ENCODE measurements at places on chromosomes 12 and 14.

GRCh38 chr14:57609192-57610075 lies 115.8 kb upstream of the CCDC198 start:
- no peak for DNase-seq

DNA sequence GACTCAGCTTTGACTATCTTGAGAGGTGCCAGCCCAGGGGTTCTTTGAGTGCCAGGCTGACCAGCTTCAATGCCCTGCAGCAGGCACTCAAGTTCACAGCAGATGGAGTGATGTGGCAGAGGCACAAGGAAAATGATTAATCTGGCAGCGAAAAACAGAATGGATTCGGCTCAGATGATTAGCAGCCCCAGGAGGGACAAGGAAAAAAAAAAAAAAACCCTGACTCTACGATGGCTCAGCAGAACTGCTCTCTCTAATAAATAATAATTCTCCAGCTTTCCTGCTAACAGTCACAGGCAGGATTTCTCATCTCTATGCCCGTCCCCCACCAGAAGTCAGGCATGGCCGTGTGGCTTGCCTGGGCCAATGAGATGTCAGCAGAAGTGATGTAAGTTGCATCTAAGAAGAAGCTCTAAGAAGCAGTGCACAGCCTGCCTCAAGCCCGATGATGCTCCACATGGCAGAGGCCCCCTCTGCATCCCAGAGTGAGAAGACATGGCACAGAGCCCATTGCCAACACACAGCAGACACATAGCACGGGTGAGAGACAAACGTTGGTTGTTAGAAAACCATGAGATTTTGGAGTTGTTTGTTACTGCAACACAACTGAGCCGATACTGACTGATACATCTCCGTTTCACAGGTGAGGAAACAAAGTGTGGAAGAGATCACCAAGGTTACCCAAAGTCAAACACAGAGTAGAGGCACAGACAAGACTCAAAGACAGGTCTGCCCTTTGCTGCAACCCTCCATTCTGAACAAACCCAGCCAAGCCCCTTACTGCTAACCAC lies 111.0 kb downstream of the SCARB1 start:
- DNase-seq: no peak

GRCh38 chr14:99215277-99215676 lies 56.7 kb downstream of the BCL11B start:
- DNase-seq: no peak

DNA sequence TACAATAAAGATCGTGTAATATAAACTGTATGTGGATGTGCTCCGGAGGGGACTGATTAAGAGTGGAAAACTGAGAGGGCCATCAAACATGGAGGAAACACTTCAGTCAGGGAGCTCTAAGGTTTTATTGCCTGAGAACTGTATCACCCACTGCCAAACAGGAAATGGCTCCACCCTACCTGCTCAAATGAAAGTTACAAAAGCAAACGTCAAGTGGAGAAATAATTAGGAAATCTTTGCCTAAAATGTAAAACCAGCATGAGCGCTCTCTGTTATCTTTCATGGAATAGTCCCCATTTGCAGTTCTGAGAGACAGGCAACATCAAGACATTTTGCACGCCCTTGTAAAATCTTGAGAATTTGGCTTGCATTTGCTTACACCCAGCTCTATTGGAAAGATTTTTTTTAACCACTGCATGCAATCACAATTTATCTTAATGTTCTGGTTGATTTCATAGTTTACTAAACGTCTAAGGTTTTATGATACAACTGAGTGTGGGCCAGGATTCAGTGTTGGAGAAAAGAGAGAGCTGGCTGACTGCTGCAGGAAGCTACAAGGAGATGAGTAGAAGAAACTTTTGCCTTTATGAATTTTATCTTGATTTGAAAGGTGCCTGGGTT lies 344.0 kb upstream of the PRICKLE1 start:
- no peak for DNase-seq

DNA sequence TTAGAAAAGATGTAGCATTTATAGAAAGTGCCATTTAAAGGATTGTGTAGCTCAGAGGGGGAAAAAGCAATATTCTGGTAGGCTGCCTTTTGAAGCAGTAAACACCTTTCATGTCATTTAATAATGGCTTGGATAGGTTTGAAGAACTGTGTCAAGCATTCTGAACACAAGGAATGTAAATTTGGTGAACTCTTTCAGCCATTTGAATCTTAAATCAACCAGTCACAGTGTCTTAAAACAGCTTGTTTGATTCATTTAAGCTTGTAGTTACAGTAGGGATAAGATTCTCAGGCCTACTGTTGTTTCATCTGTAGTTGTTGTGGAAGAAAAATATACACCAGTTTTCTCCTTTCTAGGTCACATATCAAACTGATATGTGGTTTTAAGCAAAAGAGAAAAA lies 299.4 kb upstream of the NOVA1 start:
- no peak for DNase-seq

- no peak for DNase-seq
These were observed 19.6 kb upstream of the C14orf180 start for GRCh38 chr14:104559804-104560585.

DNA sequence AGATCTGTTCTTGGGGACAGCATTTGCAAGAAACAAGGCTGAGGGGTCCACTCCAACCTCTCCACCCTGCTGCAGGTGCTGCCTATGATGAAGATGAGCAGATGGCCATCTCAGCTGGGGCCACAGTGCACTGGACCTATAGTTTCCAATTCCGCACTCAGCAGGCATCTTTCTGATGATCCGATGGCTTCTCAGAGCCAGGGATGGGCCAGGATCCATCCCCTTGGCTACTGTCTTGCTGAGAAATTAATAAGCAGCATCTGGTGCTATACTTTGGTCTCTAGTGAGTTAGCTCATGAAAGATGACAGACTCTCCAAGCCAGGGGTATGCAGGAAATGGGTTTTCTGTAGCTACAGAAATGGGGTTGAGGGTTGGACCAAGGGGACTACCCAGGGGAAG lies 18.4 kb upstream of the BDKRB1 start:
- DNase-seq: no peak

- DNase-seq: no peak
These were observed 98.6 kb downstream of the SCARB1 start for GRCh38 chr12:124764870-124765580.

DNA sequence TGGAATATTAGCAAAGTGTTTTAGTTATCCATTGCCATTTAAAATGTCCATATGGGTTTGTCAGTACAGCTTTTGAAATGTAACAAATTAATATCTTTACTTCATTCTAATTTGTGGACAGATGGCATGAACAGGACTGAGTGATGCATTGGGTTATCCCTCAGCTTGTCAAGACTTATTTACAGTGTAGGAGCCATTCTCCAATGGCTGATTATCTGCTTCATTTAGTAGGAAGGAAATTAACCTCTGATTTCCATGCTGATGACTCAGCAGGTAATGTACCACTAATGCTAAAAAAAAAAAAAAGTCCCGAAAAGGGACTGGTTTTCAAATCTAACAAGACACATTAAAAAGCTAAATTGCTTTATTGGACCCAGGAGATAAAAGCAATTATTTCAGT lies 1149.0 kb upstream of the USP15 start:
- no peak for DNase-seq

GRCh38 chr12:62659453-62660295 lies 193.0 kb downstream of the MON2 start:
- DNase-seq: no peak

DNA sequence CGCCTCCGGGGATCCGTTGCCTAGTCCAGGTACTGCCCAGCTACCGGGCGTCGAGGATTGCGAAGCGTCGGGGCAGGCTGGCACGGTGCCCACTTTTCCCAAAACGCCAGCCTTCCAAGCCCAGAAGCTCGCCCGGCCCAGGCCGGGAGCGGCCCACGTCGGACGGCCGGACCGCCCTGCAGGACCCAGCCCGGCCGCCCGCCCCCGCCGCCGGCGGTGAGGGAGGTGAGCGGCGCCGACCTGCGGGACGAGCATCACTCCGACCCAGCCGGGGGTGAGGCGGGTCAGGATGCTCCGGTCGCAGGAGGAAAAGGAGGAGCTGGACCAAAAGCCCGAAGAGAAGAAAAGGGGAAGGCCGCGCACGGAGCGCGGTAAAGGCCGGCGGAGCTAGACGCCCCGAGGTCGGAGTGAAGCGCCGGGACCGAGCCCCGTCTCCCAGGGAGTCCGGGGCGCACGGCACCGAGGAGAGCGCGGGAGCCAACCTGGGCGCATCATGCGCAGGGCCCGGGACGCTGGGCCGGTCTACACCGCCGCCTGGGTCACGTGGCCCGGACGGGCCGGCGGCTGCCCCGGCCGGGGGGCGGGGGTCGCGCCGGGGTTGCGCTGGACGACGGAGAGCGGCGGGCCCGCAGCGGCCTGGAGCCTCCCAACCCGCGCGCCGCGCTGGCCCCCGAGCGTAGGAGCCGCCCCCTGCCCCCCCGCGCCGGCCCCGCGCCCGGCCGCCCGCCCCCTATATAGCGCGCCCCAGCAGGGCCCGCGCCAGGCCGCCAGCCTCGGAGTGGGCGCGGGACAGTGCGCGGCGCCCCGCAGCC lies at the start of gene AQP5:
AQP5 (plus strand) TSS at position 762 of the 812 bp plus-strand sequence. CDS start 146 bp downstream, outside the sequence.
- no peak for DNase-seq
